ENCODE measurements at places on chromosomes 11 and 22.

GRCh38 chr22:27113211-27113635 is 455.8 kb downstream of the MIAT start:
- no peak for DNase-seq

DNA sequence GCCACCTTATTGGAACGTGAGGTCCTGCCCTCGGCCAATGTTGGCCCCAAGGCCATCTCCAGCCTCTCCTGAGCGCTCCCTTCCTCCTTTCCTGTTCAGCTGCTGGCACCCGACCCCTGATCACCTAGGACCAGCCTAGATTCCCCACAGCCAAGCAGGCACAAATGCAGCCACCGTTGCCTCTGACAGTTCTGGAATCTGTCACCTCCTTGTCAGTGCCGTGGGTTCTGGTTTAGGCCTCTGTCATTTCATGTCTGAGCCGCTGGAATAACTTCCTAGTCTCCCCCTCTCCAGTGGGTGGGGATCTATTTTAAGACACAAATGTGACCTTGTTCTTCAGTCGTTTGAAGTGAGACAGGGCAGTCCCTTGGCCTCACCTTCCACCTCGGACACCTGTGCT is 29.7 kb downstream of the FADS3 start:
- DNase-seq: no peak

DNA sequence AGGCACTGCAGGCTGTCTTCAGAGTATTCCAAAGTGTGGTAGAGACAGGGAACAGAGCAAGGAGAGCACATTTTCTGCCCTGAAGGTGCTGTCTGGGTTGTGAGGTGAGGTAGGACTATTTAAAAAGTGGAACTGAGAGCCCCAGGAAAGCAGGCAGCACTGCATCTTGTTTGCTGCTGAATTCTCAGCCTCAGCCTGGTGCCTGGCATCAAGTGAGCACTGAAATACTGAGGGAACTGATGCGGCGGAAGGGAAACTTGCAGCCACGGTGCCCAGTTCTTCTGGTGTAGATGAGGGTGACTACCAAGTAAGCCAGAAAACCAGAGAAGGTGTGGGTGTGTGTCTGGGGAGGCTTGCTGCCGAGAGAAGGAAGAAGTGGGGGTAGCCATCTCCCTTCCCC is 59.5 kb downstream of the TNRC6B start:
- no peak for DNase-seq

GRCh38 chr11:134207538-134208239 is 16.1 kb downstream of the NCAPD3 start:
- peak; percentile 42 for DNase-seq

DNA sequence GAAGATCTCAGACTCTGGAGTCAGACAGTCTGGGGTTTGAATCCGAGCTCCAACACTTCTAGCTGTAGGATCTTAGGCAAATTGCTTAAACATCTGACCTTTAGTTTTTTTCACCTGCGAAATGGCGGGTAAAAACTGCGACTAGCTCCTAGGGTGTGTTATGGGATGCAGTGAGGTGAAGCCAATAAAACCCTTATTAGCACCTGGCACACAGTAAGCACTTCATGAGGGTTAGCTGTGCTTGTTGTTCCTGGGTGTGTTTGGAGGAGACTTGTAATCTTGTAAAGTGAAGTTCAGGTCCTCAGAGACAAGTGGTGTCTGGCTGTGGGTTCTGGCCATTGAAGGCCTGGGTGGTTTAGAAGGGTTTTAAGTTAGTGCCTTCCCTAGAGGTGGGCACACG is 68.9 kb downstream of the ZBTB16 start:
- DNase-seq: no peak

DNA sequence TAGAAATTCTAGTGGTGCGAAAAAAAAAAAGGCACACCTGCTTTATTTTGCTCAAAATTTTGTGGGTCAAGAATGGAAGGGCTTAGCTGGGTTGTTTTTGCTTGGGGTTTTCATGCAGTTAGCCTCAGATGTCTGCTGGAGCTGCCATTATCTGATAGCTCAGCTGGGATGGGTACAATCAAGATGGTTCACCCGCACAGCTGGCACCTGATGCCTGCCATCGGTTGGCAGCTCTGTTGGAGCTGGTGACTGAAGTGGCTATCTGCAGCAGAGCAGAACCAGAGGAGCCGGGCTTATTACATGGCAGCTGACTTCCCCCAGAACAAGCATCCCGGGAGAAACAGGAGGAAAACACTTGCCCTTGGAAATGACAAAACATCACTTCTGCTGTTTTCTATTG is 12.1 kb upstream of the ELFN2 start:
- DNase-seq: no peak

DNA sequence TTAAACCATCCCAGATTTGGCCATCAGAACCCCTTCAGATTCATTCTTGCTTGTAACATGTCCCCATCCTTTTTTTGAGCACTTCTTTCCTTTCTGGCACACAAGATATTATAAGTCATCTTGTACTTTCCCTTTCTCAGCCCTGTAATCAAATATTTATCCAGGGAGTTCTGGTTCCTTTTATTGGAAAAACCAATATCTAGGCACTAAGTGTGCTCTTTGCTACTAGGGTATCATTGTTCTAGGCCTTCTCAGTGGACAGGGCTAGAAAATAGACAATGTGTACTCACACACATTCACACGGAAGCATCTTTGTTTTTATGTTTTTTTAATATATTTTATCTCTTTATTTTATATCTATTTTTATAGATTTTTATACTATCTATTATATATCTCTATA is 47.3 kb downstream of the ARL14EP start:
- DNase-seq: no peak

GRCh38 chr22:44787832-44788231 is 35.5 kb downstream of the ARHGAP8 start:
- no peak for DNase-seq

DNA sequence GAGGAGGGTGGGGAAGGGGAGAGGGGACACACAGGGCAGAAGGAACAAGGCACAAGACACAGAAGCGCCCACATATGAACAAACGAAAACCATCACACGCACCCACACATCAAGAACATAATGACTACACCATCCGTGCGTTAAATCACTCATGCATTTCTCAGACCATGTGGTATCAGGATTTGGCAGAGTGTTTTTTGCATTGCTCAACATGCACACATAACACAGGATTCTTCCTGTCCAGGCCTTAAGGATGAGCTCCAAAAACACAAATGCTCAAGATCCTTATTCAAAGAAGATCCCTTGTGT is 309.5 kb downstream of the CADM1 start:
- no peak for DNase-seq
